Activated naive CD8-positive, alpha-beta T cell treated with anti-CD3 and anti-CD28 coated beads, Interleukin-2, amount 50 U/mL, for 16 hours (primary cell): ENCODE measurements at places on chromosomes 6 and 20.
A peak's percentile ranks its signal among the peaks of the same experiment; 100 is the strongest.

GRCh38 chr20:36435124-36435523 lies 106.2 kb upstream of the MYL9 start:
- DNase-seq: no peak

- no peak for DNase-seq
Measured at GRCh38 chr6:166623318-166623717, 3.7 kb downstream of the RPS6KA2 start.

DNA sequence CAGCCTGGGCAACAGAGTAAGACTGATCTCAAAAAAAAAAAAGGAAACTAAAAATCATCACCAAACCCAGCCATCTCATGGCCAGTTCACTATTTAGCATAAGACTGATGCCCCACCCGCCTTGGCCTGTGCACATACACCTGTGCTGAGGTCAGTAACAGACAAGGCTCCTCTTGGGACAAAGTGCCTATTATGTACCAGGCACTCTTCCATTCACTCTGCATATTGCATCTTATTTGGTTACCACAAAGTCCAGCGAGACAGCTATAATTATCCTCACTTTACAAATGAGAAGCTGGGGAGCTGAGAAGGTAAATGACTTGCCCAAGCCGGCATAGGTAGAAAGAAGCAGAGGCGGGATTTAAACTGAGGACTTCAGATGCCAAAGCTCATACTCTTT lies 3.8 kb downstream of the PTPRT start:
- DNase-seq: no peak

GRCh38 chr6:169243186-169243585 lies 10.5 kb downstream of the THBS2 start:
- no peak for DNase-seq

DNA sequence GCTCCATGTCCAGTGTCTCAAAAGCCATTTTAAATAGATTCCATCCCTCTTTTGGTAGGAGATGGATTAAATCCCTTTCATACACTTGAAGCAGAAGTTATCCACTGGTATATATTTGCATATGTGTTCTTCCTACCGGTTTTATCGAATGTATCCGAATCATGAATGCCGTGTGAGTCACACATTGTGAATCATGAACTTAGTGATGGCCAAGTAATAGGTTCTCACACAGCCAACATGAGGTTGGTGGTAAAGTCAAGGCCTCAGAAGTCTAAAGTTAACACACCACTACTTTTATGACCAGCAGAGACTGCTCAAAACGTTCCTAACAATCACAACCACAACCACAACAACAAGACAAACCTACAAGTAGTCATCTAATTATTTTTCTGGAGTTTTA lies 345.5 kb downstream of the THBS2 start:
- DNase-seq: no peak

- DNase-seq: no peak
Measured at GRCh38 chr20:59774204-59774641, 159.2 kb downstream of the SYCP2 start.

GRCh38 chr6:131367206-131367873 lies 205.7 kb upstream of the ARG1 start:
- DNase-seq: no peak

GRCh38 chr6:103177791-103178190 lies 1681.9 kb downstream of the HACE1 start:
- DNase-seq: no peak

GRCh38 chr6:8086755-8087306 lies 15.5 kb downstream of the EEF1E1 start:
- DNase-seq: no peak

DNA sequence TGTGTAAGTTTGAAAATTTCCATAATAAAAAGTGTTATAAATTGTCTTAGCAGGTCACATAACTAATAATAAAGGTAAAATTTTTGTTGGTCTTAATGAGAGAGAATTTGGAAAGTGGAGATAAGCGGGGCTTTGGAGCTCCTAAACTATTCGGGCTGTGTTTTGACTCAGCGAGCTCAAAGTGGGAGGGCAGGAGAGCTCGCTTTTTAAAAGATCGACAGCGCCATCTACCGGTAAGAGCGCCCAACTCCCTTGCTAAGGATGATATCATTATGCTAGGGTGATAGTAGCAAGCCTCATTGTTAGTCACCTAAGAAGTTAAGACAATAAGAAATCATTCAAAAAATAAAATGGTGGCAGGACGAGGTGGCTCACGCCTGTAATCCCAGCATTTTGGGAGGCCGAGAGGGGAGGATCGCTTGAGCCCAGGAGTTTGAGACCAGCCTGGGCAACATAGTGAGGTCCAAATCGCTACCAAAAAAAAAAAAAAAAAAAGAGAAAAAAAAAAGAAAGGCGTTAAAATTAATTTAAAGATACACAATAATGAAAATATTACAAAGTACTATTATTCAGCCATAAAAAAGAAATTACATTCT lies 24.8 kb downstream of the C6orf15 start:
- peak; percentile 86 for DNase-seq

GRCh38 chr6:151763938-151764680 lies 43.4 kb upstream of the ESR1 start:
- peak; percentile 4 for DNase-seq

GRCh38 chr6:89379281-89379680 lies 26.8 kb upstream of the UBE2J1 start:
- no peak for DNase-seq

DNA sequence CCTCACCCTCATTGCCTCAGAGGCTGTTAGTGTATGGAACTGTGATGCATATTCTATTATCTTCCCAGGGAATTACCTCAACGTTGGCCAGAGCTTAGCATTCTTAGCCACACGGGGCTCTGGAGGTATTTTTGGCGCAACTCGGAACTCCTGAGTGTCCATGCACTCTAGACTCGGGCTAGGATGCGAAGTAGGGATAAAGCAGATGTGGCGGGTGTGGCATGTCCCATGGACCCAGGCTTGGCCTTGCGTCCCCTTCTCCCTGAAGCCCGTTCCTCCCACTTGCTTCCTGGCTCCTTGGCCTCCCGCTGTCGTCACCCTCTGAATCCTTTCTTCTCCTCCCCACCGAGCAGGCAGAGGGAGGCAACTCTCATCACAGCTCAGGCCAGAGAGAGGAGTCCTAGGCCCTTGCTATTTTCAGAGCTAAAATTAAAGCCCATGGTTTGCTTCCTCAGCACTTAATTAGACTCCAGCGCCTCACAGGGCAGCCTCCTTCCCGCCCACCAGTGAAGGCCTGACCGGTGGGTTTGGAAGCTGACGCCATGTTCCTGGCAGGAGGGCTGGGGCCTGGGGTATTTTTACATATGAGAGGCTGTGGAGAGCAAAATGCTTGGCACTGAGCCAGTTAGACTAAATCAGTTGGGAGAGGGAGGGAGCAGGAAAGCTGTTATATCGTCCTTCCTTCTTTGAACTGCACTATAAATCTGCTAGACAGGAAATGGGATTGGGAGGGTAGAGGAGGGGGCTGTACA lies 138.7 kb downstream of the FOXO3 start:
- no peak for DNase-seq

DNA sequence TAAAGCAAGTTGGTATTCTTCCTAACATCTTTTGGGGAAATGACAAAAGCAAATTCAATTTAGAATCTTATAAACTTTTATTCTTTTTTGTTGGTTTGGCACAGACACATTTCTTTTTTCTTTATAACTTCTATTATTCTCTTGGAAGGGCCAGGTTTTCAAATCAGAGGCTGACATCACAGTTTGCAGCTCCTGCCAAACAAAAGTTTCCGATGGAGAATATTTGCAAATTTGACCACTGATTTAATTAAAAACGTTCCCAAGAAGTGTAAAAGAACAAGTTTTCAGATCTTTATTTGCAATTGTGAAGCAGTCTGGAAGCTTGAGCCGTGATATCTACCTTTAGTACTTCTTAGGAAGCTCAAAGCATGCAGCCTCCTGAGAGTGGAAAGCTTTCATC lies 53.8 kb upstream of the CD83 start:
- DNase-seq: no peak

GRCh38 chr20:12605751-12606150 lies 403.0 kb upstream of the SPTLC3 start:
- no peak for DNase-seq

DNA sequence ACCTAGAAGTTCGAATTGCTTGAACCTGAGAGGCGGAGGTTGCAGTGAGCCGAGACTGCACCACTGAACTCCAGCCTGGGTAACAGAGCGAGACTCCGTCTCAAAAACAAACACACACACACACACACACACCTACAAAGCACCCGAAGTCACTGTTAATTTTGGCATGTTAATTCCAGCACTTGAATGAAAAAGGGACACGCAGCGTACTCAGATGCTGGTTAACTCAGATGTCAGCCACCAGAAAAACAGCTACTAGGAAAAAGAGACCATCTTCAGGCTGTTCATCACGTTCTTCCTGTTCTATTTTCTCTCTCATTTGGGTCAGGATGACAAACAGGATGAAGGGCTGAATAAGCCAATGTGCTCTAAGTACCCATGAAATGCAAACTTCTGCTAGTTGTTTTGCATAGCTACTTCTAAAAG lies 46.9 kb downstream of the BLOC1S5 start:
- no peak for DNase-seq

DNA sequence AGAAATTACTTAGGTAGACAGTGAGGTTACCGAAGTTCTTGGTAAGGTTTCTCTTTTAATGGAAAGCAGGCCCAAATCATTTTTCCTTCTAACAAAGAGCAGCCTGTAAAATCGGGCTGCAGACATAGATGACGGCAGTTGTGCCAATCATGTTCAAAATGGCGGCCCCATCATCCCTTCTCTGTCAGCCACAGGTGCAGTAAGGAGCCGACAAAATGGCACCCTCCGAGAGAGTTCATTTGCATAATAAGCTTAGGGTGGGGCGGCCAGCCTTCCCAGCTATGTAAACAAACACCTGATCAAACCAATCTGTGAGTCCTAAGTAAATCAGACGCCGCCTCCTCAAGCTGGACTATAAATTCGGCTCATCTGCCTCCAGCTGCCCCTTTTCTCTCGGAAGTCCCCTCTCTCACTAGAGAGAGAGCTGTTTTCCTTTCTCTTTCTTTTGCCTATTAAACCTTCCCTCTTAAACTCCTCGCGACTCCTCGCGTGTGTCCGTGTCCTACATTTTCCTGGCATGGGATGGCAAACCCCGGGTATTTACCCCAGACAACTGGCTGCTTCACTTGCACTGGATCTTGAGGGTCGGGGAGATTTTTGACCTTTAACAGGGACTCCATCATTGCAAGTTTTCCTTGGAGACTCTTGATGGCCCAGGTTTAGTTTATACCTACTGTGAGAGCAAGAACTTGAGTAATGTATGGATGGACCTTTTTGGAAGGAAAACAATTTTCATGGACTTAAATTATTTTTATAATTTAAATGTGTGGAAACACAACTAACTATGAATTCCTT lies 8.9 kb upstream of the DDR1 start:
- no peak for DNase-seq

GRCh38 chr6:303263-303662 lies 11.0 kb downstream of the DUSP22 start:
- no peak for DNase-seq

DNA sequence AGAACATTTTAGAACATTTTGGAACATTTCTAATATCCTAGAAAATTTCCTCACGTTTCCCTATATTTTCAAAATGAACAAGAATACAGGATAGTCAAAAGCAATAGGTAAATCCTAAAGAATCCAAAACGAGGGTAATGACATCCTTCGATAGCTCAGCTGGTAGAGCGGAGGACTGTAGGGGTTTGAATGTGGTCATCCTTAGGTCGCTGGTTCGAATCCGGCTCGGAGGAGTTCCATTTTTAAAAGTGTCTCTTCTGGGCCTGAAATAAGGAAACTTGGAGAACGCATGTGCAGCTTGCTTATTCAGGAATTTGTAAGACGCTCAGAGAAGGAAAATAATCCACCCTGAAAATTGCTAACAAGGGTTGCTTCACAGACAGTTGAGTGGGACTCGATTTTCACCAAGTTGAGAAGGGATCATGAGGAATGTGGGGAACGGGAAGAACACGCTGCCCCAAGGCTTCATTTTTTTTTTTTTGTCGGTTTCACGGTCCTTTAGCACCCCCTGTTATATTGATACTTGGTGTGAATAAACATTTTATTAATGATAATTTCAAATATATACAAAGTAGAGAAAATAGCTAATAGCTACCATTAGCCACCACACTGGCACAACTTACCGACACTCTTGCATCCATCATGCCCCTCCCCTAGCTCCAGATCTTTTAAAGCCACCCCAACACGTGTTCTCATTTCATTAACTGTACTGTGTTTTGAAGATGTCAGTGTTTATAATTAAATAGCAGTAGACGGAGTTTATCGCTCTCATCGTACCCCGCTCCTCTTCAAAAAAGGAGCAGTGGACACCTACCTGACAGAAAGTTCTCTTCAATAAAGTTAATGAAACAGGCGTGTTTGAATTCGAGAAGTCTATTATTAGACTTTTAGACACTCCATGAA lies 1.8 kb upstream of the ABT1 start:
- DNase-seq: no peak

DNA sequence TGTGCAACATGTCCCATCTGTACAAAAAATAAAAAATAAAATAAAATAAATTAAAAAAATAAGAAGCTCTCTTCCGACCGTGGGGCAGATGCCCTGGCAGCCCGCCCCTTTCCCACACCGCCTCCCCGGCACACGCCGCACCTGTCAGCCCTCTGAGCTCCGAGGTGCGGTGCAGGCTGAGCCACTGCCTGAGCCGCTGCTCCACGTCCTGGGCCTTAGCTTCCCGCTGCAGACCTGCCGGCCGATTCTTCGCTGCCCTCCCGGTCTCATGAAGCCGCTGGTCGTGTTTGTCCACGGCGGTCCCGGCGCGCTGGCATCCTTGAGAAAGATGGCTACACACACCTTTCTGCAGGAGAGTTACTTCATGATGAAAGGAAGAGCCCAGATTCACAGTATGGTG lies 10.7 kb upstream of the CLPSL2 start:
- no peak for DNase-seq

- no peak for DNase-seq
Measured at GRCh38 chr6:145453376-145453775, 281.9 kb downstream of the EPM2A start.

GRCh38 chr6:101403216-101403945 lies 9.9 kb downstream of the GRIK2 start:
- no peak for DNase-seq

- no peak for DNase-seq
Measured at GRCh38 chr6:40011844-40012243, 77.6 kb upstream of the MOCS1 start.

GRCh38 chr6:24228681-24229255 lies 102.8 kb downstream of the NRSN1 start:
- no peak for DNase-seq

DNA sequence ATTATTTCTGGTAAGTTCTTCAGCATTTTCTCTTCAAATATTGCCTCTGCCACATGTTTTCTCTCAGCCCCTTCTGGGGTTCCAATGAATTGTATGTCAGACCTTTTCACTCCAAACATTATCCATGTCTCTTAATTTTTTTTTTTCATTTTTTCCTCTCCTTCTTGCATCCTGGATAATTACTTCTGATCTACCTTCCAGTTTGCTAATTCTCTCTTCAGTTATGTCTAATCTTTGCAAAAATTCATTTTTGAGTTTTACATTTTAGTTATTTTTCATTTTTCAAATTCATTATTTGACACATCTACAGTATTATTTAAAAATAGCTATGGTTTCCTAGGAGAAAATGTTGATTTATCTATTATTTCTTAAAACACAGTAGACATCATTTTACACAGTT lies 271.7 kb downstream of the TFAP2B start:
- no peak for DNase-seq
